ENCODE measurements at places on chromosomes 2 and 18.

DNA sequence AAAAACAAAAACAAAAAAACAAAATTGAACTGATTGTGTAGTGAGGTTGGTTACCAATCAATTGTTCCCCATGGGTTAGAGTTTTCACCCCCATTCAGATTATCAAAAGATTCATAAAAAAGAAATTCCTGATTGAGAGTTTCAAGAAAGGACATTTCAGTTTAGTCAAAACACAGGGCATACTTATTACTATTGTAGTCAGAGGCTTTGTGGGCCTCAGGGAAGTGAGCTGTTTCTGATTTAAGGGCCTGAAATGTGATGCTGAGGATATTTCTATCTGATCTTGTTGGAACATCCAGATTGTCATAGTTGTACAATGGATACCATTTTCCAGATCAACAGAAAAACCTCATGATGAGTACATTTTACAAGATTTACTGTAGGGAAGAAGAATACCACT is 368.1 kb upstream of the NETO1 start:
- no peak for DNase-seq

GRCh38 chr2:230798769-230799399 is 65.9 kb upstream of the ITM2C start:
- DNase-seq, result no peak

DNA sequence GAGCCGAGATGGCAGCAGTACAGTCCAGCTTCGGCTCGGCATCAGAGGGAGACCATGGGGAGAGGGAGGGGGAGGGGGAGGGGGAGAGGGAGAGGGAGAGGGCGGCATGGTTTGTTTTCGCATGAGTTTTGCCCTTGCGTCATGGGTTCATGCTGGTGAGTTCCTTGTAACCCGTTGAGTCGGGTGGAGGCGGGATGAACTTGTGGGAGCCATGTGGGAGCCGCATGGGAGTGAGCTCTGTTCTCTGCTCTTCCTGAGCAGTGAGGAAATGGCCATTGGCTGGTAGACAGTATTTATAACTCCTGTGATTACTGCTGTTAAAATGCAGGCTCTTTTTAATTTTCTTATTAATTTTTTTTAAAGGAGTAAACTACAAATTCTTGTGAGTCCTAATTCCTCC is 108.0 kb downstream of the CEP192 start:
- no peak for DNase-seq

GRCh38 chr2:214706986-214707385 is 102.5 kb downstream of the BARD1 start:
- no peak for DNase-seq

- no peak for DNase-seq
Measured at GRCh38 chr2:205166745-205167144, 515.6 kb upstream of the NRP2 start.

DNA sequence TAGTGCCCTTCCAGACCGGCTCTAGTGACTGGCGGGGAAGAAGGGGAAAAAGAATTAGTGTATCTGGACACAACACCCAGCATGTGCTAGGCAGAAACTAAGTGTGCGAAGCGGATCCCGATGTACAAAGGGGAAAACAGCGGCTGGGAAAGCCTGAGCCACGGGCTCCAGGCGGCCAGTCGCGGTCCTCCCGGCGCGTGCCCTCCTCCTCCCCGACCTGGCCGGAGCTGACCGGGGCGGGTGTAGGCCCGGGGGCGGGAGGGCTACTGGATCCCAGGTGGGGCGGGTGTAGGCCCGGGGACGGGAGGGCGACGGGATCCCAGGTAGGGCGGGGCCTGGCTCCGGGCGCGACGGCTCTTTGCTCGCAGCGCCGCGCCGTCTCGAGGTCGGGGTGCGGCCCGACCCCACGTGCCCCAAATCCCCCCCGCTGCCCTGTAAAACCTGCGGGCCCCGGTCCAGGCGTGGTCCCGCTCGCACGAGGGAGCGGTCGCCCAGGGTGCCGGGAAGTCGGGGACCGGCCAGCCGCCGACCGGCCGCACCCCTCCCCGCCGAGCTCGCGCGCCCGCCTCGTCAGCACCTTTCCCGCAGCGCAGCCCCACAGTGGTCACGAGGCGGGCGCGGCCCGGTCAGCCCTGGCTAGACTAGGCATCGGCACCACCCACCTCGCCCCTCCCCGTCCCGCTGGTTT is 48.8 kb downstream of the C2orf42 start:
- no peak for DNase-seq

- no peak for DNase-seq
Measured at GRCh38 chr18:44946529-44947113, 265.9 kb downstream of the SETBP1 start.

DNA sequence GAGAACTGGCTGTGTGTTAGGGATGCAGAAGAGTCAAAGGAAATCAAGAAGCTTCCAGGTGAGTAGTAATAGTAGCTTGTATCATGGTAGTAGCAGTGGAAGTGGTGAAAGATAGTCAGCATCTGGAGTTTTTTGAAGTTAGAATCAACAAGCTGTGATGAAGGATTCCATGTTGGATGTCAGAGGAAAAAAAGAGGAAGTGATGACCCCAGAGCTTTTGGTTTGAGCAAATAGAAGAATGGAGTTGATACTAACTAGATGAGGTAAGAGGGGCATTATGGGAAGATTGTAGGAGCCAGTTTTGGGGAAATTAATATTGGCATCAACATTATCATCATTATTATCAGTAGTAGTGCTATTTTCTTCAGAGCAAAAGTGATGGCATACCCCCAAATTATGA is 542.2 kb downstream of the XIRP2 start:
- no peak for DNase-seq

DNA sequence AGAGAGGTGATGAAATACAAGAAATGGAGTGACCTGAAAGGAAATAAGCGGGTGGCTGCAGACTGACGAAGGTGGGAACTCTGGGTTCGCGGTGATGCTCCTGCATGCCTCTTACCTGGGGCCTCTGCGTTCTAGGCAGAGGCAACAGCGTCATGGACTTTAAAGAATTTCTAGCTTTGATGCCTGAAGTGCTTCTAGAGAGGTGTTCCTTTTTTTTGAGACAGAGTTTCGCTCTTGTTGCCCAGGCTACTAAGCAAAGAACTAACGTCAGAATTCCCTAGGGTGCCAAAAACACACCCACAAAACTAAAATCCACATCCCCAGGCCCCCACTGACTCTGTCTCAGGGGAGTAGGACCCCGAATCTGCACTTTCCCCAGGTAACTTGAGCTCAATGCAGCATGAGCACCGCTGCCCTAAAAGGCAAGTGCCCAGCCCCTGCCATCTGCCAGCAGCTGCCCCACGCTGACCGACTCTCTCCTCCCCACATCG is 110.5 kb upstream of the ID2 start:
- no peak for DNase-seq

DNA sequence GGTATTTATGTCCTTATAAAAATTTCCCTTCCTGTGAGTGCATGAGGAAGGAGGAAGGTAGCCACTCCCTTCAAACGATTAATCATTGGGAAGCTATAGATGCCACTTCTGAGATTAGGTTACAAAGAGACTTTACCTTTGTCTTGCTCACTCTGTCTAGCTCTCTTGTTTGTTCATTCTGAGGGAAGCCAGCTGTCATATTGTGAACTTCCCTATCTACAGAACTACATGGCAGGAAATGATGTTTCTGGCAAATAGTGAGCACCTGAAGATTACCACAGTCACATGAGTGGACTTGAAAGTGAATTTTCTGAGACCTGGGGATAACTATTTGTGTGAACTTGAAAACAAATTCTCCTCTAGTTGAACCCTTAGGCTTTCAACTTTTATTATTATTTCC is 776.8 kb downstream of the CCDC85A start:
- no peak for DNase-seq

GRCh38 chr2:46353509-46353908 is 56.3 kb downstream of the EPAS1 start:
- no peak for DNase-seq

GRCh38 chr2:200534572-200534971 is 8.6 kb downstream of the SGO2 start:
- no peak for DNase-seq

DNA sequence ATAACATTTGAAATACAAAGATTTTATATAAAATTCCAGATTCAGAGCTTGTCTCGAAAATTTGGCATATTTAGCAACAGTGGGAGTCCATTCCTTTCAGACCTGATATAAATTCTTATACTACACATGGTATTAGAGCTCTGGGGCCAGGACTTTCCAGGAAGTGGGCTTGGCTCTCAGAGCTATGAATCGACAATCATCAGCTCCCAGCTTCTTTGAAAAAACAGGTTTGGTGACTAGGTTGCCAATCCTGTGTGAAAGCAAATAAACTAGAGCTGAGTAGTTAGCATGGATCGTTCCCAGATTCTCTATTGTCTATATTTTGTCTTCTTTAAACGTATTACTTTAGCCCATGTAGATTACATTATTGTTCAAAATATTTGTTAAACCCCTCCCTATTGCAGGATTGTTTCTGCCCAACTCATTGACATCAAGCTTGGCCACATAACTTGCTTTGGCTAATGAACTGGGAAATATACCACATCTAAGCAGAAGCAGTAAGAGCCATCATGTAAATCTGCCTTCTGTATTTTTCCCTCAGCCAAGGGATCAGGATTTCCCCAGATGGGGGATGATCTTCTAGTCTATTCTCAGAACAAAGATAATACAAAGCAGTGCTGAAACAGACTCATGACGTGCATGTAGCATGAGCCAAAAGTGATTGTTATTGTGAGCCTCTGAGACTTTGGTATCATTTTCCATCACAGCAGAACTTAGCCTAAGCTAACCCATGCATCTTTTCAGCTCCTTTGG is 105.4 kb downstream of the KCNH7 start:
- no peak for DNase-seq

- no peak for DNase-seq
Measured at GRCh38 chr2:232421189-232421785, 14.6 kb downstream of the ALPG start.

DNA sequence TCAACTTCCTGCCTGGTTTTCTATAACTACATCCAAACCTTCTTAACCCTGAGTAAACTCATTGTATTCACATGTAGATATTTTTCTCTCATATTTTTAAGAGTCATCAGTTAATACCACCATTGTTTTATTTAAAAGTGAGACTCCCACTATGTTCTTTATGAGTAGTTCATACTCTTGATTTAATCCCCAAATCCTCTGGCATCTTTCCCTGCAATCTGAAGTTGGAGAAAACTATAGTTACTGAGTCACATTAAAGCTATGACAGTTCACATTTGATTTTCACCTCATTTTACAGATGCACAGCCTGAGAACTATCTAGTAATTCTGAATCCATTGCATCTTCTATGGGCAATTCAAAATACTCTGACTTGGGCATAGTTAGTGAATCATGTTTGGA is 1358.7 kb upstream of the NRXN1 start:
- no peak for DNase-seq

DNA sequence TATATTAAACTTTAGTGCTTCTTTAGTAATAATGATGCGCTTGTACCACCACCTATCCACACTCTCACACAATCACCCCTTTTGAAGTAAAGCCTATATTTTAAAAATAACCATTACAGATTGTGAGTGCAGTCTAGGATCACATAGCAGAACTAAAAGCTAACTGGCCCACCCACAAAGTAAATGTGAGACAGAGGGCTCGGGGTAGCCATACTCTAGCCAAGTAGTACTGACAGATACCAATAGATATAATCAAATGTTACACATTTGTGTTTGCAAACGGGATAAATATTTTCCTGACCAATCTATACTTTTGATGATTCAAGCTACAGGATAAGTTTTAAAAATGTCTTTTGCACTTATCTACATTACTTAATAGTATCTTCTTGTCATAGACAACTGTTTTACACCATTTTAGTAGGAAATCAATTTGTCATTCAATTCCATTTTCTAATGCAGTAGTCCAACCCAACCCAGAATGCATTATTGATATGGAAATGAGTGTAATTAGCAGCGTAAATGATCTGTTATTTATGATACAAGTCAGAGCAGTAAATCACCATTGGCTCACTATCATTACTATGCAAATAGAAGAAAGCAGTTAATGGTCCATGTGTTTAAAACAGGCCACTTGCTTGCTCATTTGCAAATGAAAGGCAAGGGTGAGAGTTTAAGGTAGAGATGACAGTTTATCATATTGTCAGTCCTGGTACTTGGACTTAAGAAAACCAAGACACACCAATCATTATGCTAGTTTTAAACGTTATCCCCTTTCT is 111.8 kb downstream of the ERBB4 start:
- DNase-seq, result no peak

- no peak for DNase-seq
Measured at GRCh38 chr2:203631068-203631757, 75.2 kb upstream of the CD28 start.

DNA sequence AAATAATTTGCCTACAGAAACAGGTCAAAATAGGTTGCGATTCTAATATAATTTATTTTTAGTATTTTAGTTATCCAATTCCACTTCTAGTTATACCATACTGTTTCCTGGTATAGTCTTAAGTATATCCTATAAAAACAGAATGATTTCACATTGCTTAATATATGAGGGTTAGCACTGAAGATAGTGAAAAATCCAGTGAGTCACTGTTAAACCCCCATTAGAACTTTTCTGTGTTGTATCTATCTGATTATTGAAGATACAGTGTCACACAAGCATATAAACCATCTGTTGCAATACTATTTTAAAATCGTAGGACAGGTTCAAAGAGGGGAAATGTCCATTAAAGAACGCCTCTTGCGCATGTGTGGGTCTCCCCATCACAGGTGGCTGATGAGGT is 110.0 kb downstream of the FEZ2 start:
- DNase-seq, result no peak

GRCh38 chr2:29236074-29236473 is 120.9 kb downstream of the CLIP4 start:
- no peak for DNase-seq

DNA sequence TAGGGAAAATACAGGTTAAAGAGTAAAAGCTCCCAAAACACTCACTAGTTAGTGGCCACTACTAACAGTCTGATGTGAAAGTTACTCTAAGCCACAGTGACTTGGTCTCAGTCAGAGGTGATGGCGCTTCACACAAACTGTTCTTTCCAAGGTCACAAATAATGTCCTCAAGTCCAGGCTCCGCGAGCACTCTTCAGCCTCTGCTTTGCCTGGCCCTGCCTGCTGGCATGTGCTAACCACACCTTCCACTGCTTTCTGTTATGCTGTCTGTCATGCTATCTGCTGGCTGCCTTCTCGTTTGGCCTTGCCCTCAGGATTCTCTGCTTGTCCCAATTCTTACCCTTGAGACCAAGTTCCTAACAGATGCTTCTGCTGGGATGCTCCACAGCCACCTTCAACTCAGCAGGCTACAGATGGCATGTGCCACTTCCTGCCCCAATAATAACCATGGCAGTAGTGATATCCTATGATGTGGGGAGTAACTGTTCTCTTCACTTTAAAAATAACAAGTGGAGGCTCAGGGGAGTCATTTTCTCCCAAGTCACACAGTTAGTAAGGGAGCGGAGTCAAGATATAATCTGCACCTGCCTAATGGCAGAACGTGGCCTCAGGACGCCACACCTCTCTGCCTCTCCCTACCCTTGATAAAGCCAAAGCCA is 75.7 kb downstream of the ZAP70 start:
- no peak for DNase-seq

- DNase-seq, result no peak
Measured at GRCh38 chr2:204065566-204065965, 129.0 kb downstream of the ICOS start.

GRCh38 chr2:178075006-178075326 is 2.4 kb upstream of the PDE11A start:
- DNase-seq, result no peak
